Stimulated activated CD8-positive, alpha-beta memory T cell treated with anti-CD3 and anti-CD28 coated beads, Interleukin-15, amount 100 ng/mL, for 48 hours (primary cell): ENCODE measurements at places on chromosomes 7 and 10.
A peak's percentile ranks its signal among the peaks of the same experiment; 100 is the strongest.

- no peak for DNase-seq
Observed at GRCh38 chr10:52319926-52320325, 5.8 kb downstream of the DKK1 start.

- DNase-seq: no peak
Observed at GRCh38 chr10:14587540-14588083, 187.1 kb downstream of the FAM107B start.

DNA sequence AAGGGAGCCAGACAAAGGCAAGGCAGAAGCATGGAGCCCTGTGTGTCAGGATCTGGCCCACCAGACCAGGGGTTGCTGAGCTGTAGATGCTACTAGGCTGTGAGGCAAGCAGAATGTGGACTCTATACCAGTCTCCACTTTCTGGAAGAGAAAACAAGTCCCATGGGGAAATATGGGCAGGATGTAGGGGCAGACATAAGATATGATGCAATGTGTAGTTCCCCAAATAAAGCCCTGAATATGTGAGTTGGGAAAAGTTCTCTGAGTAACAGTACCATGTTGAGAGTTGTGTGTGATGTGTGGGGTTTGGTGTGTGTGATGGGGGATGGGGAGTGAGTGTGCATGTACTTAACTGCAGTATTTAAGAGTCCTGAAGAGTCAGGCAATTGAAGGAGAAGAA is 62.3 kb downstream of the NPSR1 start:
- DNase-seq: no peak

GRCh38 chr7:158487631-158488151 is 99.9 kb downstream of the PTPRN2 start:
- no peak for DNase-seq

GRCh38 chr7:2143981-2144595 is 88.7 kb downstream of the MAD1L1 start:
- no peak for DNase-seq

DNA sequence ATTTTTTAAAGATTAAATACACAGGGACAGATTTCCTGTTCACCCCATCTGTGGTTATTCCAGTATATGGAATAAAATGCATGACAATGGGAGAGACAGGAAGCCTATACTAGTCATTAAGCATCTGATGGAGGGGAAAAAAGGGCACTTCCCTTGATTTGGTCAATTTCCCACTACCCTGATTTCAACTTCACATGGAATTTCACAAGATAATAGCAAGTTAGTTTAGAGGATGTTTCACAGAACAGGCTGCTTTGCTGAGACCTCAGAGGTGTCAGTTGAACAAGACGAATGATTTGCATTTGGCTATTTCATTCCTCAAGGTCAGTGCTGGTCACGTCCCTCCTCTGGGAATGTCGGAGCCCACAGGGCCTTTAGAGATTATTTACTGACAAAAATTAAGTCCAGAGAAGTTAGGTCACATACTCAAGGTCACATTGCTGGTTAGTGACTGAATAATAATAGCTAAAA is 4.7 kb upstream of the ITPRIP start:
- DNase-seq: no peak

- DNase-seq: no peak
Observed at GRCh38 chr7:1787681-1788235, 117.7 kb downstream of the ELFN1 start.

DNA sequence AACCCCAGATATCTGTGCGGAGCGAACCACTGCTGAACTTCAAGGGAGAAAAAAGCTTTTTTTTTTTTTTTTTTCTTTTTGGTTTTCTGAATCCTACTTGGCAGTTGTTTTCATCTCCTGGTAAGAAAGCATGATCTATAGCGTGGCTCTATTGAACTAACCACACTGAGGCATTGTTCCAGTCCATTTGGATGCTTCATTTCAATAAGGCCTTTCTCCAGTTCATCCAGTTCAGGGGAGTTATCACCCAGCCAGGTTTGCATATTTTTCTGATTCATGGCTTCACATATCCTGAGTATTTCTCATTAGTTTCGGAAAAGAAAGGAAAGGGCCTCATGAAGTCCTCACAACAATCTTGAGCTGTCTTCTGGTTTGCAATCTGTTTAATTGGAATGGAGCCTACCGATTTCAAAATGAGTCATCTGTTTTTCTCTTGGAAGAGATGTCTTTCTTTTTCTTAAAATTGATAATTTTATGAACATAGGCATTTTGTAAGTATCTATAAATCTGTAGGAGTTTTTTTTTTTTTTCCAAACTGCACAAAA is 93.1 kb upstream of the STEAP4 start:
- DNase-seq: no peak

GRCh38 chr7:140391634-140392033 is 6.7 kb downstream of the SLC37A3 start:
- no peak for DNase-seq

DNA sequence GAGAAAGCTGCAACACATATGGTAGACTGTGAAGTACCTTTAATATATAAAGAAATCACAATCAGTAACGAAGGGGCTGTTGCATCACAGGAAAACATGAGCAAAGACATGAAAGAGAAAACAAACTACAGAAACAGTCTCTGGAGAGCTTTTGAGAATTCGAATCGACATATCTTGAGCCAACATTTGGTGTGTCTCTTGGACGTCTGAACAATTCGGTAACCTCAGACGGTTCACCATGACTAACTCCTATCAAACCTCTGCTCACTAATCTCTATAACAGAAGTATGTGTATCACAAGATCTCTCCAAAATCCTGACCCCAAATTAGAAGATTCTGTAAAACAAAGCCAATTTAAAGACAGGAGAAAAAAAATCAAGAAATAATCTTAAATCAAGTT is 262.0 kb upstream of the YAE1 start:
- DNase-seq: no peak

DNA sequence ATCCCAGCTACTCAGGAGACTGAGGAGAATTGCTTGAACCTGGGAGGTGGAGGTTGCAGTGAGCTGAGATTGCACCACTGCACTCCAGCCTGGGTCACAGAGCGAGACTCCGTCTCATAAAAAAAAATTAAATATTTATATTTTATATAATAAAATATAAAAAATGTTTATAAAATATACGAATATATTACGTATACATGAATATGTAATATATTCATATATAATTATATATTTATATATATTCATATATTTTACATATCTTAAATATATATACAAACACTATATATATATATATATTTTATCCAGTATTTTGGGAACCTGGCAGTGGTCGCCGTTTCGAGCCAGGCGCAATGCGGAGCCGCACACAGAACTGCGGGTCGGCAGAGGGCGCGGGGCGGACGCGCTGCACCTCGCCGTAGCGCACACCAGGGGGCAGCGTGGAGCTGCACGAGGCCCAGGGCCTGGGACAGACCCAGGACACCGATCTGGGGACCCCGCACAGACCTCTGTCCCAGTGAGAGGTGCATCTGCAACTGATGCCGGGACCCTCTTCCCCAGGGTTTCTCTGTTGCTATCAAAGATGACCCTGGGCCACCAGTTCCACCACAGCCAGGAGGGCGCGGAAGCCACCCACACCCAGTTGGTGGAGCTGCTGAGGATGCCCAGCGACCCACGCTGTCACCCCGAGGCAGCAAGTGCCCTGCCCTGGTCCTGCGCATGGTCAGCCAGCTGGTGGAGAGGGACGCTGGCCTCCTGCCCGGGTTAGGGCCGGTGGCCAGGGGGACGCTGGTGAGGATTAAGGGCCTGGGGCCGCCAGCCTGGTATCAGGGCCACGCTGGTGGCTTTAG is 22.7 kb downstream of the AP5Z1 start:
- peak; percentile 48 for DNase-seq

DNA sequence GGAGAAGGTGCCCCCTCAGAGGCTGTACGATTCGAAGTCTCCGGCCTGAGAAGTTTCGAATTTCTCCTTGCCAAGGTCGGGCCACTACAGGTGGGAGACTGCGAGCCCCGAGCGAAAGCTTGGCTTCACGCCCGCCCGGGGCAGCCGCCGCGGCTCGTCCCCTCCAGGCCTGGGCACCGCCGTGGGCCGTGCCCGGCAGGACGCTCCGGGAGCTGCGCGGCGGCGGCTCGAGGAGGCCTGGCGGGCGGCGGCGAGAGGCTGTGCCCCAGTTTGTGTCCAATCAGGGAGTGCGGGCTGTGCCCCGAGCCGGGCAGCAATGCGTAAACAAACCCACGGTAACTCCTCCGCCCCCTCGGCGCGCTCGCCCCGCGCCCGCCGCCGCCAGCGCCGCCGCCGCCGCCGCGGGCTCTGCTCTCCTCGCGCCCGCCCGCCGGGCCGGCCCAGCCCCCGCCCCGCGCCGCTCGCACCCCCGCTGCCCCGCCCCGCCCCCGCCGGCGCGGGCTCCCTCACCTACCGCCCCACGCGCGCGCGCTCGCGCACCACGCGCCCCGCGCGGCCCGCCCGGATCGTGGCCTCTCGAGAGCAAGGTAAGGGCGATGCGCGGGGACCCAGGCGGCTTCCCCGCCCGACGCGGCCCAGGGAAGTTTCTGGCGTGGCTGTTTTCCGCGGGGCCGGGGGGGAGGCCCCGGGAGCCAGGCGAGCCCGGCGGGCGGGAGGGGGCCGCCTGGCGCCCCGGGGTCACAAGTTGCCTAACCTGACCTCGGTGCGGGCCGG is 57.8 kb upstream of the PCGF5 start:
- peak; percentile 56 for DNase-seq

GRCh38 chr7:93043385-93043985 is 74.3 kb downstream of the SAMD9 start:
- DNase-seq: no peak

DNA sequence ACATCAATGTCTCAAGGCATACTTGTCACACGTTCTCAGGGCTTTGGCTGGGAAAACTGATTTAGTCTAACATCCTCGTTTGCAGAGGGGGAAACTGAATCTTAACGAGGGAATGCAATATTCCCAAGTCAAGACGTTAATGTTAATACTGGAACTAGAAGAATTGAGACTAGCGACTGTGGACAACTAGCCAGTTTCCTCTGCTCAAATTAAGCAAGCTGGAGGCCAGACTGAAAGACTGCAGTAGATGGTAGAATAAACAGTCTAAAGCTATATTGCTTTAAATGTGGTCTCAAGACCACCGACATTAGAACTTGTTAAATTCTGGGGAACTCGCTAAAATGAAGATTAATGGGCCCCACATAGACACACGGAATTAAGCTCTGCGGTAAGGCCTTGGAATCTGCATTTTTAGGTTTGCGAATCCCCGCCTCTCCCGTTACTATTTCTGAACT is 639 bp upstream of the TFAM start:
- no peak for DNase-seq
